ENCODE measurements at places on chromosomes 13 and 19.

- no peak for DNase-seq
These were observed 6.3 kb downstream of the ERICH4 start for GRCh38 chr19:41449079-41449864.

GRCh38 chr13:99339736-99340397 lies 32.7 kb upstream of the GPR183 start:
- DNase-seq: no peak

DNA sequence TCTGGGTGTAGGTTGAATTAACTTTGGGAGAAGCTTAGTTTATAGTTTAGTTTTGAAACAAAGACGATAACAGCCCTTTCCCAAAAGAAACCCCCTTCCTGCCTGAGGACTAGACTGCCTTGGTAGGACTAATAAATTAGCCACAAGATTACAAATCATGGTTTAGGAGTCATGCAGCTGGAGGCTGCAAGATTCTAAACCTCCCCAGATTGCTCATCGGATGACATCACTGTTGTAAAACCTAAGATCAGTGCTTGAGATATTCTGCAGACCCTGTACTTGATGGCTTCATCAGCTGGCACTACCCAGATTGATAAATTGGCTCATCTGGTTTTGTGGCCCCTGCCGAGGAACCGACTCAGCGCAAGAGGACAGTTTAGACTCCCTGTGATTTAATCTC lies 35.9 kb upstream of the MPHOSPH8 start:
- DNase-seq: no peak

- no peak for DNase-seq
These were observed 212.2 kb downstream of the ENOX1 start for GRCh38 chr13:43574605-43575004.

GRCh38 chr13:36074659-36075058 lies 56.5 kb downstream of the DCLK1 start:
- DNase-seq: no peak

DNA sequence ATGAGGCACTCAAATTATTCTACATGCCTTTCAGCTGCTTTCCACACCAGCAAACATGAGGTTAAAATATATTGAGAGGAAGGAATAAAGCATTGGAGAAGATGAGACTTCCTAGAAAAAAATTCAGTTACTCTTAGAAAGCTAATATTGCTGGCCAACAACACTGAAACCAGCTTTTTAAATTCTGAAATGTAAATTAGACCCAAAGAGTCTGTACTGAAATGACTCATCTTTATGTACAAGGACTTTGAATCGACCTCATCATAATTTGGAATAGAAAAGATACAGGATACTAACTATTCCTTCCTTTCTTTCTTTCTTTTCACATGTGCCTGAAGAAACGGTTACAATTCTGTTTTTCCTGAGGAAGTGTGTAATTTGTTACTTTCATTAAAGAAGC lies 6.5 kb upstream of the HSPH1 start:
- DNase-seq: no peak

DNA sequence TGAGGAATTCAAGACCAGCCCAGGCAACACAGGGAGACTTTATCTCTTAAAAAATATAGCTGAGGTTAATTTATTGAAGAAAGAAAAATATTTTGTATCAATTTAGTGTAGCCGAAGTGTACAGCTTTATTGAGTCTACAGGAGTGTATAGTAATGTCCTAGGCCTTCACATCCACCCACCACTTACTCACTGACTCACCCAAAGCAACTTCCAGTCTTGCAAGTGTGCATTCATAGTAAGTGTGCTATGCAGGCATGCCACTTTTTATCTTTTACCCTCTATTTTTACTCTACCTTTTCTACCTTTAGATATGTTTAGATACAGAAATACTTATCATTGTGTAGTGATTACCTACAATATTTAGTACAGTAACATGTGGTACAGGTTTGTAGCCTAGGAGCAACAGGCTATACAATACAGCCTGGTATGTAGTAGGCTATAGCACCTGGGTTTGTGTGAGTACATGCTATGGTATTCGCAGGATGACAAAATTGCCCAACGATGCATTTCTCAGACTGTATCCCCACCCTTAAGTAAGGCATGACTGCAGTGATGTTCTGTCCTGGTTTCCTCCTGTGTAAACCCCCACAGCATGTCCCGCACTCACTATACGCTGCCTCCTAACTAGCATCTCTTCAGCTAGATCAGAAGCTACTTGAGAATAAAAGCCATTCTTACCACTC lies 15.3 kb upstream of the ATP12A start:
- no peak for DNase-seq

GRCh38 chr13:112705286-112705685 lies 15.4 kb downstream of the ATP11A start:
- DNase-seq: no peak

GRCh38 chr19:7645163-7645562 lies 8.3 kb downstream of the STXBP2 start:
- DNase-seq: no peak

- DNase-seq: no peak
These were observed 627 bp downstream of the GCDH start for GRCh38 chr19:12891553-12892021.

DNA sequence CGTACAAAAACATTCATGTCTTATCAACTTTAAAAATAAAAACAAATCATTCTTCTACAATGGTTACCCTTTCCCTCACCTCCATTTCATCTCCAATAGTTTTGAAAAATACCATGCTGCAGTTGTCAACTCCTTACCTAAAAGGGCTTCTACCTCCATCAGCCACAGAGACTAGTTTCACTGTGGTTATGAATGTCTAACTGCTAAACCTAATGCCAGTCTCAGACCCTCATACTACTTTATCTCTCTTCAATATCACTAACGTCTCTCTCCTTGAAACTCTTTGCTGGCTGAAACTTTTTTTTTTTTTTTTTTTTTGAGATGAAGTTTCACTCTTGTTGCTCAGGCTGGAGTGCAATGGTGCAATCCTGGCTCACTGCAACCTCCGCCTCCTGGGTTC lies 27.1 kb downstream of the LNX2 start:
- DNase-seq: no peak

Measured in NCI-H2081 treated with DMSO at 0.1 percent for 48 hours (cell line).